ENCODE measurements at places on chromosomes 16 and 17.

DNA sequence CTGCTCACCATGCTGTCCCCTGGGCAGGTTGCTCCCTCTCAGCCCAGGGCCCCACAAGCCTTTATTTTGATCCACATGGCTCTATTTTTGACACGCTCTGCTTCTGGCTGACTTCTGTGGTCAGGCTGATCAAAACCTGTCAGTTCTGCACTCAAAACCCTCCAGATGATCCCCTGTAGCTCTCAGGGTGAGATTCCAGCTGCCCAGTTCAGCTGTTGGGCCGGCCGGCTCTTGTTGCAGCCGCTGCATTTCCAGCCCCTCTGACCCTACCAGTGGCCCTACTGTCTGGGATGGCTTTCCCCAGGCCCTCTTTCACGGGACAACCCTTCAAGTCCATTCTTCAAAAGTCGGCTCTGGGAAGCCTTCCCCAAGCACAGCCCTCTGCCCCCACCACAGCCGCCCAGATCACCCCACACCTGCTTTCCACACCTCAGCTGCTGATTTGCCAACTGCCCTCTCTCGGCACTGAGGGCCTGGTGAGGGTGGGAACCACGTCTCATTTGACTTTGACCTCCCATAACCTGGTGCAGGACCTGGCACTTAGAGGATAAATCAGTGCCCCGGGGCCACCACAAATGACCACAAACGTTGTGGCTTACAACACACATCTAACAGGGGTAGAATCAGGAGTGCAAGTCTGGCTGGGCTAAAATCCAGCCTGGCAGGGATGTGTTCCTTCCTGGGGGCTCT is 16.3 kb upstream of the CACNG4 start:
- DNase-seq, result no peak

DNA sequence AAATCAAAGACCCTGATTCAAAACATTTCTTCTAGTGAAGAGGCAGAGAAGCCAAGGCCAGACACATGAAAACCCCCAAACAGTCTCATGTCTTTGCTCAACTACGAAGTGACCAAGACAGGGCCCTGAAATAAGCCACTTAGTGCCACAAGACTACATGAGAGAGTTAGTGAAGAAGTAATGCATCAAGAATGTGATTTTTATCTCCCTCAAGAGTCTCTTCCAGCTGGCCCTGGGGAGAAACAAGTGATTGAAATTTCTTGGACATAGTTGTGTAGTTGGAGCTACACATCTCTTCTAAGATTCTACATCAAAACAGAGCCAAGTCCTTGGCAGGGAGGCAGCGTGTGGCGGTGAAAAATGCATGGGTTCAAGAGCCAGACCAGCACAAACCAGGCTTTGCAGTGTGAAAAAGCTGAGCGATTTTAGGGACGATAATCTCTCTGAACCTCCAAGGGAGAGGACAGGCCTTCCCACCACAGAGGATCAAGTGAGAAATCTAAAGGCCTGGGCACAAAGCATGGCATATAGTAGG is 30.6 kb downstream of the LYRM1 start:
- DNase-seq, result no peak

- DNase-seq, result peak; percentile 56
Measured at GRCh38 chr17:57086069-57086930, 1.3 kb downstream of the AKAP1 start.

- DNase-seq, result peak; percentile 67
Measured at GRCh38 chr16:82031116-82032084, 3.7 kb upstream of the HSD17B2 start.

DNA sequence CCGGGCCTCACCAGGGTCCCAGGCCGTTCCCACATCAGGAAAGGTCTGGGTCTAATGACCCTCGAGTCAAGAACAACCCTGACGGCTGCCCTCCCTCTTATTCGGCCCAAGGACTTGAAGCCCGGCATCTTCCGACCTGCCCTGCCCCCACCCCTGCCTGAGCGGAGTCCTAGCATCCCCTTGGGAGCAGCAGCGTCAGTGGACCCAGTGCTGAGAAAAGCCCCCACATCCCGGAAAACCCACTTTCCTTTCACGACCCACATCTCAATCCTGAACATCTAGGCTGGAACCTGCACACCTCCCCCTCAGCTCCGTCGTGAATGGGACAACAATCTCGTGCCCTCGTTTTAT is 769 bp downstream of the TMEM88 start:
- no peak for DNase-seq

DNA sequence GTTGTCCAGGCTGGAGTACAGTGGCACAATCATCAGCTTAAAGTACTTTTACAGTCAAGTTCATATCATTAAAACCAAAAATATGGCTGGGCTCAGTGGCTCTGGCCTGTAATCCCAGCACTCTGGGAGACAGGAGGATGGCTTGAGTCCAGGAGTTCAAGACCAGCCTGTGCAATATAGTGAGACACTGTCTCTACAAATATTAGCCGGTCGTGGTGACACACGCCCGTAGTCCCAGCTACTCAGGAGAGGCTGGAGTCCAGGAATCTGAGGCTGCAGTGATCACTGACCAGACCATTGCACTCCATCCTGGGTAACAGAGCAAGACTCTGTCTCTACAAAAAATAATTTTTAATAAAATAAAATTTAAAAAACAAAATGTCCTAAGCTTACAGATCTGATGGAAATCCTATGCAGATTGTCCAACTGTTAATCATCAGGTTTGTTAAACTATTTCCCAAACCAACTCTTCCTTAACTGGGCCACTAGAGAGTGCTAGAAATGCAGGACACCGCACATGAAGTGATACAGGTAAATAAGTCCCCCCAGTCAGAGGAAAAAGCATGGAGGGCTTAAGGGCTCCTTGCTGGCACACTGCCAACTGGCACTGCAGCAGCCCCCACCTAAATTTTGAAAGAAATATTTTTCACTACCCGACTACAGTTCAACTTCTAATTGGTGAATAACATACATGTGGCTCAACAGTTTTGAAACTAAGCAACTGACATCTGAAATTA is 2.8 kb downstream of the USP22 start:
- peak; percentile 78 for DNase-seq

DNA sequence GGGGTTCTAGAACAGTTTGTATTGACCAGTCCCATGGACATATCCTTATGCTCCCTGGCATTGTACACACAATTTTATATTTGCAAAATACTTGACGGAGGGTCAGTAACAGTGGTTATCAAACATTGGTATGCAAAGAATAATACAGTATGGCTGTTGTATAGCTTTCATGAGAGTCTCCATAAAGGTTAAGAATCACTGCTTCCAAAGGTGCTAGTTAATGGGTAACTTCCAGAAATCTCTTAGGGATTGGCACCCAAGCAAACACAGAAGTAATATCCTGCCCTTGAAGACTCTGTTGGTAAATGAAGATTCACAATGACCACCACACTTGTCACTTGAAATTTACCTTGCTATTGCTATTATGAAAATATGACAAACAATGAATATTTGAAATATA is 239.2 kb downstream of the ZFHX3 start:
- peak; percentile 20 for DNase-seq

DNA sequence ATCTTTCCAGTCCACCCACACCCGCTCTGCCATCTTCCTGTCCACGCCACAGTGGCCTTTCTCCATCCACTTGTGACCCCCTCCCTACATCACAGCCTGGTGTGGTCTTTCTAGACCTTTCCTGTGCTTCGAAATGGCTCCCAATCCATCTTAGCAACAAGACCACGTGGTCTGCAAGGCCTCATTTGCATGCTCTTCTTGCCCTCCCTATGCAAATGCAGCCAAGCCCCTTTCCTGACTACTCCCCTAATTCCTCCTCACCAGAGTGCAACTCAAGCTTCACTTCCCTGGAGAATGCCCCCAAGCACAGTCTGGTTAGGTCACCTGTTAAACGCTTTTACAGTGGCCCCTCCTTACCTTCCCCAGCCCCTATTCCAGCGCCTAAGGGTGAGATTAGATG is 6.1 kb downstream of the PPP1R9B start:
- no peak for DNase-seq

DNA sequence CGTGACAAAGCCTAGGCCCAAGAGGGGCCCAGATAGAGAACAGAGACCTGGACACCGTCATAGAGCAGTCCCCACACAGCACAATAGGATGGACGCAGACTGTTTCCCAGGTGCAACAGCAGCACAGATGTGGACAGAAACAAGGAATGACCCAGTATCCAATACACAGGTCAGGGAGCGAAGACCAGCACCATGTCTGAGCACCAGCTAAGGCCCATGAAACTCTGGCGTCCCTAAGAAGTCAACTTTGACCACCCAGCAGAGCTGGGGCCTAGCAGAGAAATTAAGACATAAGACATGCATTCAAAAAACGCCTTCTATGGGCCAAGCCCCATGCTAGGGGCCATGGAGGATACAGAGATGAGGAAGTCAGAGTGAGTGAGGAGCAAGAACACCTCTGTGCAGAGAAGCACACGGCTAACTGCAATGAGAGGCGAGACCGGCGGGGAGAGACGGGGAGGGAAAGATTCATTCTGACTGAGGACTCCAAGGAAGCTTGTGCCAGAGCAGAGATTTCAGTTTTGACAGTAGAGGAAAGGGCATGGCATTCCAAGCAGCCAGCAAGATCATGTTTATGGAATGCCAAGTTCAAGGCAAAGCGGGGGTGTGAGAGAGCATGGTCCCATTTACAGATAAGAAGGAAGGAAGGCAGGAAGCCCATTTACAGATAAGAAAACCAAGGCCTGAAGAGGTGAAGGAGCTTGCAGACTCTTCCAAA is 50.8 kb downstream of the PITPNM3 start:
- DNase-seq, result peak; percentile 62

- no peak for DNase-seq
Measured at GRCh38 chr16:73321853-73322252, 273.9 kb upstream of the ZFHX3 start.

GRCh38 chr16:19808061-19808641 is 76.5 kb downstream of the GPRC5B start:
- peak; percentile 82 for DNase-seq

DNA sequence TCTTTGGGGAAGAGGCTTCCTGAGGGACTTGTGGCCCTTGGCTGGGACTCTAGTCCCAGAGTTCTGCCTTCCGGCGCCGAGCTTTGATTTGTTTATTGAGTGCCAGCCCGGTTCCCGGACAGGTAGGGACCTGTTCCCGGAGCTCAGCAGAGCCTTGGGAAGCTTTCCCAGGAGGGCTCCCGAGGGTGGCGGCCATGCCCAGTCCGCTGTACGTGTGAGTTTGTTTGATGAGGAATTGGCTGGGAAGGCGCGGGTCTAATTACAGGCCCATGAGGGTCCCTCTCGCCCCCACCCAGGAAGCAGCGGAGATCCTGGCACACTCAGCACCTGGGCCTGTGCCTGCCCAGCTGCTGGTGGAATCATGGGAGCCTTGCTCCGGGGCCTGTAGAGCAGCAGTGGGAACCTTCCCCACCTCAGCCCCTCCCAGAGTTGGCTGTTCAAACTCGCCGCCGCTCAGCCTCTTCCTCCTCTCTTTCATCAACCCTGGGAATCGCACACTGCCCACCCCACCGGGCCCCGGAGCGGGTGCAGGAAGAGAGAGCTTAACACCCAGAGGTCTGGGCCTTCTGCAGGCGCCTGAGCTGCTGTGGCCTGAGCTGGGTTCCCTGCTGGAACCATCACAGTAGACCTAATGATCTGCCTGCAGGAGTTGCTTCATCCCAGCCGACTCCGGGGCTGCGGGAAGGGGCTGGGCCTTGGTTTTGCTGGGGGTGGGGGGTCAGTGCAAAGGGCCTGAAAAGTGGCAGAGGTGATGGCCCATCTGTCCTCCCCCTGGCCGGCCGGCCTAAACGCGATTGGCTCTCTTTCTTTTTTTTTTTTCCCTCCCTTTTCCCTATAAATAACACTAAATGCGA is 313.7 kb downstream of the SEC14L1 start:
- no peak for DNase-seq

GRCh38 chr16:89764711-89765201 is 43.4 kb downstream of the ZNF276 start:
- peak; percentile 8 for DNase-seq

GRCh38 chr17:44522883-44523671 is 19.9 kb upstream of the GPATCH8 start:
- DNase-seq, result peak; percentile 73

GRCh38 chr16:70694088-70694867 is 8.4 kb upstream of the MTSS2 start:
- DNase-seq, result peak; percentile 95
